Effector CD4-positive, alpha-beta T cell (primary cell): ENCODE measurements at places on chromosomes 2 and 18.

GRCh38 chr2:40178971-40179370 lies 272.9 kb downstream of the SLC8A1 start:
- DNase-seq: no peak

DNA sequence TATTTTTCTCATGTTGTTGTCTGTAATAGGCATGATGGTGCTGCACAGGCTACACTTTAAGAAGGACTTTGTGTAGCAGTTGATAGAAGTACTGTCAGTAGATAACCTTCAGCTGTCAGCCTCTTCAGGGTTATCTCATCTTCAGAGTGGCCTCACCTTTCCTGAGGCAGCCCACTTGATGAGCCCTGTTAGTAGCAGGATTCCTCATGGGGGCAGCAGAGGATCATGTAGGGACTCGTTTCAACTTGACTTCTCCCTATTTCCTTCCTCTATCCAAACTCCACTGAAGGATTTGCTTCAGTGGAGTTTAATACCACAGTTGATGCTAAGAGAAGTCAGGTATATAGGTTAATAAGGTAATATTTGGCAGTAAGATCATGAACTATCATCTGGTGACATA lies 530.3 kb upstream of the FSIP2 start:
- DNase-seq: no peak

- no peak for DNase-seq
Measured at GRCh38 chr18:27839141-27839540, 337.8 kb downstream of the CDH2 start.

- no peak for DNase-seq
Measured at GRCh38 chr2:46886268-46887027, 29.2 kb downstream of the MCFD2 start.

DNA sequence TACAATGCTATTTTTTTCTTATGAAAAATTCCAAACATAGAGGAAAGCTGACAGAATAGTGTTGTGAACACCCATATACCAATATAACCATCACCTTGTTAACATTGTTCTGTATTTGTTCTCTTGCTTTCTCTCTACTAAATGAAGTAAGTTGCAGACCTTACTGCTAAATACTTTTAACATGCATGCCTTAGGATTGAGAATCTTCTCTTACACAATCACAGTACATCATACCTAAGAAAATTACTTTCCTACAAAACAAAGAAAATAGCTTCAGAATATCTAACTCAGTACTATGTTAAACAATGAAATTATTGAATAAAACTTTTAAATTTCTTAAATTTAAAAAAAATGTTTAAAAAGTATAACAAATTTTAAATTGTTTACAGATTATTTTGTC lies 136.5 kb downstream of the UBR3 start:
- no peak for DNase-seq

GRCh38 chr2:151491496-151491895 lies 81.8 kb downstream of the RIF1 start:
- DNase-seq: no peak

GRCh38 chr2:85578243-85579180 lies 1.1 kb downstream of the VAMP8 start:
- no peak for DNase-seq

DNA sequence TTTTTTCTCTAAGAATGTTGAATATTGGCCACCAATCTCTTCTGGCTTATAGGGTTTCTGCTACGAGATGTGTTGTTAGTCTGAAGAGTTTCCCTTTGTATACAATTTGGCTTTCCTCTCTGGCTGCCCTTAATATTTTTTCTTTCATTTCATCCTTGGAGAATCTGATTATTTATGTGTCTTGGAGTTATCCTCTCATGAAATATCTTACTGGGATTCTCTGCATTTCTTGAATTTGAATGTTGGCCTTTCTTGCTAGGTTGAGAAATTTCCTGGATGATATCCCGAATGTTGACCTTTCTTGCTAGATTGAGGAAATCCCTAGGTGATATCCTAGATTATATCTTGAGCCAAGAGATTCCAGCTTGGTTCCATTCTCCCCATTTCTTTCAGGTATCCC lies 125.6 kb downstream of the SLC5A7 start:
- DNase-seq: no peak

GRCh38 chr2:29023188-29023587 lies 42.1 kb downstream of the TOGARAM2 start:
- no peak for DNase-seq

- DNase-seq: no peak
Measured at GRCh38 chr18:6482198-6482977, 67.7 kb upstream of the L3MBTL4 start.

DNA sequence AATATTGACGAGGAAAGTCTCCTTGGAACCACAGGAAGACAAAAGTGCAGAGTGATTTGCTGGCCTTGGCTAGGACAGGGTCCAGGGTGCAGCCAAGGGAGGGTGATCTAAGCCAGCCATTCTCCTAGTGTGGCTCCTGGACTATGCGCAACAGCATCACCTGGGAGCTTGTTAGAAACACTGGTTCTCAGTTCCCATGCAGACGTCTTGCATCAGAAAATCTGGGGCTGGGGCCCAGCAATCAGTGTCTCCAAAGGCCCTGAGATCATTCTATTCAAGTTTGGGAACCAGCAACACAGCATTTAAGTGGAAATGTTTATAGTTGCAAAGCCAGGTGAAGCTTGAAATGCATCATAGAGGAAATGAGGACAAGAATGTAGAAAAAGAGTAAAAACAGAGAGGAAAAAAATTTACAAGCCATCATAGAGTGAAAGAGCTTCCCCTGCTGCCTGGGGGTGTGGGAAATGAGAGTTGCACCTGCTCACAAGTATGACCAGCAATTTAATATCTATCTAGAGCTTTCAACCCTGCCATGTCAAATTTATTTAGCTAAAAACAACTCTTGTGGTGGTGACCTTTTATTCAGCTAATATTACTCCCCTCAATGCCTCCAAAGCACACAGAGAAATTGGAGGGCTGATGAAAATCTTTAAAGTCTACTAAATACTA lies 54.4 kb upstream of the SEC11C start:
- no peak for DNase-seq

DNA sequence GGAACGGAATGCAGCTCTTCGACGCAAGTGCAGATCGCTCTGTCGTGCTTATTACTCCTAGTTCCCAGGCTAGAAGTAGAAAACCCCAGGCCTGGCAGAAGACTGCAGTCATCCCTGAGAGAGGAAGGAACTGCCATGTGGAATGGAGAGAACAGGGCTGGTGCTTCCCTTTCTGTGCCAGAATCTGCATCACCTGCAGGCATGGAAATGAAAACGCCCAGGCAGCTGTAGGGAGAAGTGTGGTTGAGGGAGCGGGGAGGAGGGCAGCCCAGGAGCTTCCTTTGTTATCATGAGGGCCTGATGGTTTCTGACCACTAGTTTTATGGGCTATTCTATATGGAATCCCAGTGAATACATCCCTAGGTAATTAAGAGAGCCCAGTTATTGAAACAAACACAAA lies 79.4 kb upstream of the SMIM21 start:
- DNase-seq: no peak

GRCh38 chr2:117832332-117832731 lies 17.8 kb downstream of the DDX18 start:
- no peak for DNase-seq

GRCh38 chr2:37907501-37908225 lies 17.4 kb upstream of the RMDN2 start:
- DNase-seq: no peak

GRCh38 chr18:48022531-48023329 lies 92.3 kb upstream of the SMAD2 start:
- no peak for DNase-seq

- DNase-seq: no peak
Measured at GRCh38 chr18:7038330-7038851, 79.2 kb downstream of the LAMA1 start.

- no peak for DNase-seq
Measured at GRCh38 chr2:185337033-185337432, 401.6 kb upstream of the FSIP2 start.

GRCh38 chr18:13551841-13552733 lies 174.3 kb downstream of the FAM210A start:
- DNase-seq: no peak

DNA sequence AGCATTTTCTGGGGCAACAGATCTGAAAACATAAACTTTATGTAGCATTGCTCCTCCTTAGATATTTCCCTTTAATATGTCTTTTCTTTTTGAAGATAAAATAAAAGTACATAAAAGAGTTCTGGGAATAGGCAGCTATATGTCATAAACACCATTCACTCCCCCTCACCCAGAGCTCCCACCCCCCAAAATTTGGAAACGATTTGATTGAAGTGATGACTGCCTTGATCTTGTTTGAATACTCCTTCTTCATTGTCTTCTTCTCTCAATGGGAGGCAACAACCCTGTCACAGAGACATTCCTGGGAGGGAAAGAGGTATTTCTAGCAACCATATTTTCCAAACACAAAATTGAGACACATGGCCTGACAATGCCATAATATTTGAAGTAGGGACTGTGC lies 369.3 kb downstream of the ARHGAP15 start:
- no peak for DNase-seq

- DNase-seq: no peak
Measured at GRCh38 chr2:142037744-142038143, 93.1 kb downstream of the LRP1B start.

DNA sequence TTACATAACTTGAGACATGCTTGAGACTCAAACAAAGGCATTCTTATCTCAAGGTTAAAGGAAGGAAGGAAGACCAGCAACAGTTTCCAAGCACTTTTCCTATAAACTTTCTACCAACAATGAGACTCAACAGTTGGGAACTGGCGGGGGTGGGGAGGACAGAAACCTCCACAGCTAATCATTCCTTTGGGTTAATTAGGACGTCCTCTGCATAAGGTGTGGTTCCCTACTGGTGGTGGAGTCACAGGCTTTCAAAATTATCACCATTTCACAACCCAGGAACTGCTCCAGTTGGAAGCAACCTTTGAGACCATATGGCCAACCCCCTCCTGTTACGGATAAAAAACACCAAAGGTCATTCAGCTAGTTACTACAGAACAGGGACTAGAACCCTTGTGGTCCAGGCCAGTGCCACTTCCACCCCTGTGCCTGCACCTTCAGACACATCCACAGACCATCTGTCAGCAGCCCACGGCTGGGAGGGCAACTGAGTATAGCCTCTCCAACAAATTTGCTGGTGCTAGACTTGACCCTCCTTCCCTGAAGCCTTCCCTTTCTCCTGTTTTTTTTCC lies 30.1 kb upstream of the ATL2 start:
- DNase-seq: no peak

DNA sequence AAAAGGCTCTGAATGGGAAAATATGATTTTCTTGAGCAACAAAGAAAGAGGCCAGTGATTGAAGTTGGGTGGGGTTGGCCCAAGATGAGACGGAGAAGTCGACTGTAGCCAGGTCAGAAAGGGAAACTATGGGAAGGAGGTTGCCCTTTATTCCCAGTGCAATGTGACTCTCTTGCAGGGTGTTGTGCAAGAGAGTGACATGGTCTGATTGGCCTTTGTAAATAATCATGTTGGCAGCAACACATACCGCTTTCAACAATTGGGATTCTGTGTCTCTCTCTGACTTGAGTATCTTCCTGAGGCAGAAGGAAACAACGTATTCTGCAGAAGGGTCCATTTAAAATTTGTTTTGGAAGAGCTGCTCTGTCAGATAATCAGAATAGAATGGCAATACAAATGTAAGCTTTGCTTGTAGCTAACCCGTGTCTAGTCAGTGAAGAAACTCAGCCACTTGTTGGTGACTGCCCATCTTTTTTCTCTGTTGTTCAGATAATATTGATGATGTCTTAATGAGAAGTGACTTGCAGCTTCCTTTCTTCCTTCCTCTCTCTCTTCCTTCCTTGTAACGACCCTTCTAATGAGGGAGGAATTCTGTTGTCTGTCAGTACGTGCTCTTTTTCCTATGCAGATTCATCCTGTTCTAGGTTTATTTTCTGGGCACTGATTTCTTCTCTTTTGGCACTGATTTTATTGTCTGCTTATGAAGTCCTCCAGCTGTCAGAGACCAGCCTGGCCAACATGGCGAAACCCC lies 311.0 kb upstream of the FAM98A start:
- no peak for DNase-seq

DNA sequence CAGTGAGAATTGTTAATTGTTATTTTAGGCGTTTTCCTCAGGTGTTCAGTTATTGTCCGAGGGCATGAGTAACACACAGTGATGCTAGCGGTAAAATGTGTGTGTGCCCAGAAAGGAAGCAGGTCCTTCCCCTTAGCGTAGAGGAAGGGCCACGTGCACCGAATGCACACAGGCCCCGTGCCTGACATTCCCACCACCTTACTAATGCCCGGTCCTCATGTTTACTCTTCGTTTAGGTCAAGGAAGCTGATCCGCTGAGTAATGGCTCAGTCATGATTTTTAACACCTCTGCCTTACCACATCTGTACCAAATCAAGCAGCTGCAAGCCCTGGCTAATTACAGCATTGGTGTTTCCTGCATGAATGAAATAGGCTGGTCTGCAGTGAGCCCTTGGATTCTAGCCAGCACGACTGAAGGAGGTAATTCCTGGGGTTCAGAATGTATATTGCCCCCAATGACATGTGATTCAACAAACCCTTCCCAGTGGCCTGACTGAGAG lies 76.7 kb downstream of the MERTK start:
- DNase-seq: no peak

GRCh38 chr2:8260213-8260612 lies 421.6 kb upstream of the ID2 start:
- DNase-seq: no peak

DNA sequence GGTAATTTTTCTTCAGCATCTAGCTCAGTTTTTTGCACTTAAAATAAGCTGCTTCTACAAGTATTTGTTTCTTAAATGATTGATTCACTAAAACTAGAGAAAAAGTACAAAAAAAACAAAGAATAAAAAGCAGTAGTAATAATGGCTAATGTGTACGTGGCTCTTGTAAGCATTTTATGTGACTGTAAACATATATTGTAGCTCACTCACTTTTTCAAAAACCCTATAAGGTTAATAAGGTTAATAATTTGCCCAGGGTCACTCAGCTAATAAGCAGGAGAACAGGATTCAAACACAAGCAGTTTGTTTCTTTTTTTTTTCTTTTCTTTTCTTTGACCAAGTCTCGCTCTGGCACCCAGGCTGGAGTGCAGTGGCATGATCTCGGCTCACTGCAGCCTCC lies 67.5 kb downstream of the RMDN2 start:
- no peak for DNase-seq

DNA sequence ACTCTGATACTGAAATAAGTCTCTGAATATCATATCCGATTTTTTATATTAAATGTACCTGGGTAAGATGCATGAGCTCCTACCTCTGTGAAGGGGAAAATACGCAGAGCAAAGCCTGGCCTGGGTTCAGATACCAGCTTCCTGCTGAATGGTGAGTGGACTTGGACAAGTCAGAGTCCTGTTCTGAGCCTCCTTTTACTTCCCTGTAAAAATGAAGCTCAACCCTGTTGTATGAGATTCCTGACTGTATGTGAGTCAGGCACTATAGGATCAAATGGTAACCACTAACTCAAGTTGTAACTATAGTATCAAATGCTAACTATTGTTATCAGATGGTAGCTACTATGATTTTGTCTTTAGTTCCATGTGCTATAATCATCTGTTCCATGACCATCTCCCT lies 561.7 kb downstream of the CNTNAP5 start:
- DNase-seq: no peak

DNA sequence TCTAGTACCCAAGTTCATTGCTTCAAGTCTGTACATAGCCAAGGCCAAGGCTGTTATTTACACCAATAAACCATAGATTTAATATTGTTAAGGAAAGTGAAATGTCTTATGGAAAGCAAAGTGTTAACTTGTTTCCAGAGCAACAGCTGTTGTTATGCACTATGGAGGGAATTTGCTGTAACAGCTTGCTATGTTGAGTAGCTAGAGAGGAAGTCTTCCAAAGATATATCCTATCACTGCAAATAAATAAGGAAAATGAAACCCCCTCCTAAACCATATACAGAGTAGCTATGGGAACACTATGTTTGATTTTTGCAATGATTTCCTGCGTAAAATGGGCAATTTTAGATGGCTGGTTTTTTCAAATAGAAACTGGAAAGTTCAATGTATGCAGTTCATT lies 21.1 kb downstream of the TMEM182 start:
- DNase-seq: no peak
